HFF-Myc (cell line): ENCODE measurements at places on chromosomes 5 and 9.
A peak's percentile ranks its signal among the peaks of the same experiment; 100 is the strongest.

GRCh38 chr5:107464876-107465275 lies 205.9 kb downstream of the EFNA5 start:
- no peak for DNase-seq

- DNase-seq, result no peak
These were observed 62.5 kb downstream of the COL23A1 start for GRCh38 chr5:178527458-178528307.

GRCh38 chr9:35914301-35914807 lies 5.1 kb downstream of the SPAAR start:
- no peak for DNase-seq

DNA sequence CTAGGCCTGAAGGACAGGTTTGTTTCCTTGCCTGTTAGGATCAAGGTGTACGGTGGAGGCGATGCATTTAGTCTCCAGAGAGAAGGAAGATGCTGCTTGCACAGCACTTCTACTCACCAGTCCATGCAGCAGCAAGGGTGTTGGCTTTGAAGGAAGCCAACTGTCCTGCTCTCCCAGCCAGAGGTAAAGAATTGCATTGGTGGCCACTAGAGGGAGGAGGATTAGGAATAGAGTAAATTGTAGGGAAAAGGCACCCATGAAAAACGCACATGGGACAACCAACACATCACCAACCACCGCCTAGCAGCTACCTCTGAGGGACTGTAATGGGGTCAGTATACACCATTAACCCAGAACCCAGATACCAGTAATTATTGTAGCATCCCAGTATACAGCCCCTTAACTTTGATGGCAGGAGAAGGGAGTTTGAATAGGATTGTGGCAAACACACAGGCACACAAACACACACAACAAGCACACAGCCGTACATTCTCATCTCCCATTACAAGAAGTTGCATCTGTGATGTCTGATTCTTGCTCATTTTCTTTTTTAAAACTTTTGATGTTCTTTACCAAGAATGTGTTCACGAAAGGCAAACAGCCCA lies 267.7 kb downstream of the ADAMTS6 start:
- DNase-seq, result no peak

DNA sequence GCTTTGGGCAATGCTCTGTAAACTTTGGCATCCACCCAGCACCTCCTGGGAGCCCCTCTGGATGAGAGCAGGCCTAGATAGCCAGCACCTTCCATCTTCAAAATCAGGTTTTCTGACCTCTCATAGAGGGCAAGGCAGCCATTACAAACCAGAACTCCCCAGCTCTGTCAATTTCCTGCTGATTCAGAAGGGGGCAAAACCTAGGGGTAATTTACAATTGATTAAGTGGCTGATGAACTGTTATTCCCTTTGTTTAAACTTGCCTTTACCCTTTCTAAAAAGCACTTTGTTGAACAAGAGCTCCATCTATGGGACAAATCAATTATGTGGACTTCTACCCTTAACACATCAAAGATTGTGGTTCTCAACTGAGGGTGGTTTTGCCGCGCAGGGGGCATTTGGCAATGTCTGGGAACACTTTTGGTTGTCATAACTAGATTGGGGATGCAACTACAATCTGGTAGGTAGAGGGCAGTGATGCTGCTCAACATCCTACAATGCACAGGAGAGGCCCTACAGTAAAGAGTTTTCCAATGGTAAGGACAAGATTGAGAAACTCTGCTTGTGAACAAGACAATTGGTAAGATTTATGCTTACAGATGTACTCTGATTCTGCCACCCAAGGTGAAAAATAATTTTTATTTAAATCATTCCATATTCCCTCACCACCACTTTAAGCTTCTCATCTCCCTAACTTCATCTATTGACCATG lies 184.1 kb downstream of the MARCHF11 start:
- peak; percentile 36 for DNase-seq

DNA sequence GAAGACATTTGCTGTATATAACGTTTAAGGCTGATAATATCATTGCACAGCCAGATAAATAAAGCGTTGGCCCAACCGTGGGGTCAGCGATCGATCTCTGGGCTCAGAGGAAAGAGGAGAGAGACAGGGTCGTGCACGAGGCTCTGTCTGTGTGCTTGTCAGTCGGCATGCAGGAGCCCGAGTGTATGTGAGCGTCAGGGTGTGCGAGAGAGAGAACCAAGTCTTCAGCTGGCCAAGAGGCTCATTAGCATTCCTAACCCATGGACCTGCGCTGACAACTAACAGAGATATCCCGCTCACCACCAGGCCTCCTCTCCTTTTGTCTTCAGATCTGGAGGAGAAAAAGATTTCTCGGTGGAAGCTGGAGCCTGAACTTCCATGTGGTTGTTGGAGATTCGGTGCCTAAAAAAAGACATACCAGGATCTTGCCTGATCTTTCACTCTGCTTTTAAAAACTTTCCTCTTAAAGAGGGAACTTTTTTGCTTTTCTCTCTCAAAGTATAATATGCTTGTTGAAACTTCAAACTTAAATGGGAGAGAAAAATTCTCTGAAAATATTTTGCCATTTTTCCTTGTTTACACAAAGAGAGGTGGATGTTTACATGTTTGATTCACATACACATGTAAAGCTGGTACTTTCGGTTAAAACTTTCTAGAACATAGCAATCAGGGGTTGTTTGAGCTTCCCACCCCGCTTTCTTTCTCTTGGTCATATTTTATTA lies 16.5 kb downstream of the NR2F1 start:
- DNase-seq, result no peak

DNA sequence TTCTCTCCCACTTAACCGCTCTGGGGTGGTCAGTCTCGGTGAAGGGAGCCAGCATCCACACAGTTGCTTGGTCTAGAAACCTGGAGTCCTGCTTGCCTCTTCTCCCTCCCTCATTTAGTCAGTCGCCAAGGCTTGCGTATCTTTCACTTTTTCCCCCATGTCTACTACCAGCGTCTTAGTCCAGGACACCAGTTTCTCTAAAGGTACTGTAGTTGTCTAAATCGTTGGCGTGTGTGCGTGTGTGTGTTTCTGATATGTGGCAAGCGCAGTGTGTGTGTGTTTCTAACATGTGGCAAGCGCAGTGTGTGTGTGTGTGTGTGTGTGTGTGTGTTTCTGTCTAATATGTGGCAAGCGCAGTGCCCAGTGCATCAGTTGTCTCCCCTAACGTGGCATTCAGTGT lies 641 bp downstream of the ATP6V1G1 start:
- DNase-seq, result no peak

- DNase-seq, result no peak
These were observed 30.8 kb downstream of the ANKRD33B start for GRCh38 chr5:10594591-10595210.

DNA sequence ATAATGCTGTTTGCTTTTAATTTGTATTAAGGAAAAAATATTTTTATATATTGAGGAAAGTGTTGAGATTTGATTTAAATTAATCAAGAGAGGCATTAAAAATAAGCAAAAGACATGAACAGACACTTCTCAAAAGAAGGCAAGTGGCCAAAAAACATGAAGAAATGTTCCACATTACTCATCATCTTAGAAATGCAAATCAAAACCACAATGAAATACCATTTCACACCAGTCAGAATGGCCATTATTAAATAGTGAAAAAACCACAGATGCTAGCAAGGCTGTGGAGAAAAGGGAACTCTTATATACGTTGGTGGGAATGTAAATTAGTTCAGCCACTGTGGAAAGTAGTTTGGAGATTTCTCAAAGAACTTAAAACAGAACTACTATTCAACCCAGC lies 45.9 kb downstream of the RANBP17 start:
- peak; percentile 11 for DNase-seq

DNA sequence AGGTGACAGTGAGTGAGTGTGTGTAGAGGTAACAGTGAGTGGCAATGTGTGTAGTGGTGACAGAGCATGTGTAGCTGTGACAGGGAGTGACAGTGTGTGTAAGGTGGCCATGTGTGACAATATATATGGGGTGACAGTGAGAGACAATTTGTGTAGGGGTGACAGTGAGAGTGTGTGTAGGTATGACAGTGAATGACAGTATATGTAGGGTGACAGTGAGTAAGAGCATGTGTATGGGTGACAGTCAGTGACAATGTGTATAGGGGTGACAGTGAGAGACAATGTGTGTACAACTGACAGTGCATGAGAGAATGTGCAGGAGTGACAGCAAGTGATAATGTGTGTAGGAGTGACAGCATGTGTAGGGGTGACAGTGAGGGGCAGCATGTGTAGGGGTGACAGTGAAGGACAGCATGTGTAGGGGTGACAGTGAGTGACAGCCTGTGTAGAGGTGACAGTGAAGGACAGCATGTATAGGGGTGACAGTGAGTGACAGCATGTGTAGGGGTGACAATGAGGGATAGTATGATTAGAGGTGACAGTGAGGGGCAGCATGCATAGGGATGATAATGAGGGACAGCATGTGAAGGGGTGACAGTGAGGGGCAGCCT lies 10.1 kb upstream of the GAPT start:
- no peak for DNase-seq

GRCh38 chr5:147509041-147509709 lies 693 bp downstream of the DPYSL3 start:
- no peak for DNase-seq

- no peak for DNase-seq
These were observed 944 bp downstream of the ATOX1 start for GRCh38 chr5:151757233-151758140.

DNA sequence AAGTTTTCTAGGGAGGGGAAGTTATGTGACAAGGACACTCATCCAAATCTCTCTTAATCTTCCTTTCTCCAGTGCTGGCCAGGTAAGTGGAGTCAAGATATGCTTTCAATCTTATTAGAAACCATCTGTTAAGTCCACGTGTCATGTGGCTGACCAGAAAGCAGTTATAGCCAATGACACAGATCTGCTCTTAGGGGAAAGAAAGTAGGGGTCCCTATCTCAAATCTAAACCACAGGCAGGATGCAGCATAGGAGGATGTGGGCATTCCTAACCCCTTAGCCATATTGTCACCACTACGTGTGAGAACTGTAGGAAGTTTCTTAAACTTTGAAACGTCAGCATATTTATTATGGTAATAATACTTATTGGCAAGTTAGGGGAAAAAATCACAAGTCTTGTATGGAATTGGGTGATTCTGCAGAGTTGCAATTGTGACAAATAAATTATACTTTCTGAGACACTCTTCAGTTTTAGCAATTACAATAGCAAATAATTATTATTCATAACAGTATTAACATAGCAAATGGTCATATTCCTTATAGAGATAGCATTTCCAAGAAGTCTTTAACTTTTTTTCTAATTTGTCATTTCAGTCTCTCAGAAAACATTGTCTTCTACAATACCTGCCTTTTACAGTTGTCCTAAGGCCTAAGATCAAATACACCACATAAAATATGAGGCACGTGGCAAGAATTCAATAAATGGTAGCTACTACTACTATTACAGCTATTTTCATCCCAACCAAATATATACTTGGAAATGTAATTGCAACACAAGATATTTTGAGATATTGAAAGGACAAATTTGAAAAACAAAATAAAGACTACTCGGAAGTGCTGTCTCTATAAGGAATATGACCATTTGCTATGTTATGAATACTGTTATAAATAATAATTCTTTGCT lies 236.9 kb downstream of the PDE4D start:
- DNase-seq, result no peak

DNA sequence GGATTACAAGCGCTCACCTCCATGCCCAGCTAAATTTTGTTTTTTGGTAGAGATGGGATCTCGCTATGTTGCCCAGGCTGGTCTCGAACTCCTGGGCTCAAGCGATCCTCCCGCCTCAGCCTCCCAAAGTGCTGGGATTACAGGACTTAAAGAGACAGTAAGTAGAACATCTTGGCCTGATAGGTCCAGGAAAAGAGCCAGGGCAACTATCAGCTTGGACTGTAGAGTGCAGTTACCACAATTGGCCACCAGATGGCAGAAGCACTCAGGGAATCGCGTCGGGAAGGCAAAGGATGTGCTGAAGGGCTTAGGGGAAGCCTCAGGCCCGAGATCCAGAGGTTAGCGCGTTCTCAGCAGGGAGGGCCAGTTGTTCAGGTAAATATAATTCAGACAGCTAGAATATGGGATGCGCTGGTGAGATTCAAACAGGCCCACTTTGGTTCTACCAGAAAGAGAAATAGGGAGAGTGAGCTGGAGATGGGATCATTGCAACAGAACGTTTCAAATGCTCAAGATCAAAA lies 21.5 kb downstream of the C9orf57 start:
- DNase-seq, result peak; percentile 76

- DNase-seq, result no peak
These were observed 64.9 kb downstream of the SUSD1 start for GRCh38 chr9:112110094-112110776.

DNA sequence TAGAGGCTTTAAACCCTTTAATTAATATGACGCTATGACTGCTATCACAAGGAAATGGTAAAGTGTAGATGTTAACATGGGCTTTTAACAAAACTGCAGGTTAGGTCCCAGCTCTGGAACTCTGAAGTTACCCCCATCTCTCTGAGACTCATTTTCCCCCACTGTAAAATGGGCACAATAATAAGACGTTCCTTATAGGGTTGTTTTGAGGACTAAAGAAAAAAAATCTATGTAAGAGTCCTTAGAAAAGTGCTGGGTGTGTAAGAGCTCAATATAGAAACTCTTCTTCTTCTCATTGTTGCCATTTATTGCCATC lies 45.8 kb upstream of the STK32A start:
- no peak for DNase-seq

DNA sequence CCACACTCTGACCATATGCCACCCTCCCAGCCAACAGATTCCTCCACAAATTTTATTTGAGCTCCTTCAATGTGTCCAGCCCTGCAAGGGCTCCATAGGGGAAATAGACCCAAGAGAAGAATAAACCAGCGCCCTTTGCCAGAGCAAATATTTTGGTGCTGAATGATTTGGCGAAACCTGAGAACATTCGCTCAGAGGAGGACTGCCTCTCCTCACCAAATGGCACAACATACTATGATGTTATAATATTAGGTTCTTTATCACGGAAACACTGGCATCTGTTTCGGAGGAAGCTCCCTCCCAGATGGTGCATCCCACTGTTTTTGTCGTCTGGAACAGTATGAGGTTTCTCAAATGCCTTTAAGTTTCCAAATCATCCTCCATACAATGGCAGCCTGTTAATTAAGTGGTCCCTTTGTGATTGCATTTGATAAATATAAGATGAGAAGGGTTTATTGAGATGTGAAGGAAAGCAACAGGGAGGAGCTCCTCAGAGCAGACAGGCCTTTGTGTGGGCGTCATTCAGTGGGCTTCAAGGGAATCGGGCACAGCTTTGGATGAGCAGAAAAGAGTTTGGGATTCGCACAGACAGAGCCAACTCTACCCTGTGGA lies 139.1 kb upstream of the ADRA1B start:
- DNase-seq, result no peak

DNA sequence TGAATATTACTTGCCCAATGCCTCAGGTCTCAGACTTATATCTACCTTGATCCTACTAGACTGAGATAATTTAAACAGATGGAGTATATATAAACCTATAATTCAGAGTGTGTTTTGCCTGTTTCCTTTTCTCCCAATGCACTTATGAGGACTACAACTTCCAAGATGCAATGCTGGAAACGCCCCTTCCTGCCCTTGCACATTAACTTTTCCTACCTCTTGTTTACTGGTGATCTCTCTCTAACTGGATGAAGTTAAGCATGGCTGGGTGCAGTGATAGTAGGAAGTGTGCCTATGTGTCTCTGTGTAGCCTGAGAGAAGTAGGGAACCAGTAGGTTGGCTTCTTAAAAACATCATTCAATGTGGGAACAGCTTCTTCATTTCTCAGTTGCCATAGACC lies 115.2 kb downstream of the SVEP1 start:
- no peak for DNase-seq
